ENCODE measurements at places on chromosomes 4 and X.

GRCh38 chr4:184280591-184281071 lies 63.0 kb upstream of the ENPP6 start:
- DNase-seq, result no peak

DNA sequence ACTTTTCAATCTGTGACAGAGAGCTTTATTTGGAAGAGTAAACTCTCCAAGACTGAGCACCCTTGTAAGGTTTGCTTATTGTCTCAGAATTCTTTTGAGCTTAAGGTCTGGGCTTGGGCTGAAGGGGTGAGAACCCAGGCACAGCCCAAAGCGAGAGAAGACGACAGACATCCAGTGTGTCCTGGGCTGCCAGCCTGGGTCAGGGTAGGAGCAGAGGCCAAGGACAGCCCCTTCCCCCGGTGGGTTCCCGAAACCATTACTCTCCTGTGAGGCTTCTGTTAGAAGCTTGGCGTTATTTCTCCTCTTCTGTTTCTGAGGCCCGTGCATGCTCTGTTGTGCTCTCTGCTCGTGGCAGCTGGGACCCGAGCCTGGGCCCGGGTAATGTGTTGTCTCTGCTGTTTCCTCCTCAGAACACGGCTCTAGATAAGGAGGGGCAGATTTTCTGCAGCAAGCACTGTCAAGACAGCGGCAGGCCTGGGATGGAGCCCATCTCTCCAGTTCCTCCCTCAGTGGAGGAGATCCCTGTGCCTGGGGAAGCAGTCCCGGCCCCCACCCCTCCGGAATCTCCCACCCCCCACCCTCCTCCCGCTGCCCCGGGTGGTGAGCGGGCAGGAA lies 177.5 kb downstream of the DCLK2 start:
- no peak for DNase-seq

- DNase-seq, result no peak
These were observed 215.8 kb downstream of the PACRGL start for GRCh38 chr4:20916106-20916505.

DNA sequence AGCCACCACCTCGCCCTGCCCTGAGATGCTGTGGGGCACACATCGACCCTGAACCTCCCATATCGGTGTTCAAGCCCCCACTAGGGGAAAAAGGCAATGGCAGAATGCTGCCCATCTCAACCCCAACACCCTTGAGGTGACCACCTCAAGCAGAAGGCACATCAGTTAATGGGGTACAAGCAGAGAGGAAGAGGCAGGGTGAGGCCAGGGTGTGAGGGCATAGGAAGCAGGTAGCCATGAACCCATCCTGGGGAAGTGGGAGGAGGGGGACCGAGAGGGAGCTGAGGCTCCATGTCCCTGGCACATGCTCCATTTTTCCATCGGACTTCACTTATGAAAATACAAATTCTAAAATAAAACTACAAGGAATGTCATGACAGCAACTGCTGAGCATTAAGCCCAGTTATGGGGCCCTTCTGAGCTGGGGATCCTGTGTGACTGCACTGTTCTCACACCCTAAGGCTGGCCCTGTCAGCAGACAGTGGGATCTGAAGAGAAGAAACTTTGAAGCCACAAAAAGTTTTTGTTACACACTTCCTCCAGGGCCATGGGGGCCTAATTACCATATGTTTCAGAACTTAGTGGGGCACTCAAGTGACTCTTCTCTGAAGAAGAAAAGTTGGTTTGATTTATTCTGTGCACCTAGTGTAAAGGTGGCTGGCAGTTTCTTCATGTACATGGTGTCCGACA lies 68.2 kb upstream of the FAM241A start:
- DNase-seq, result no peak

DNA sequence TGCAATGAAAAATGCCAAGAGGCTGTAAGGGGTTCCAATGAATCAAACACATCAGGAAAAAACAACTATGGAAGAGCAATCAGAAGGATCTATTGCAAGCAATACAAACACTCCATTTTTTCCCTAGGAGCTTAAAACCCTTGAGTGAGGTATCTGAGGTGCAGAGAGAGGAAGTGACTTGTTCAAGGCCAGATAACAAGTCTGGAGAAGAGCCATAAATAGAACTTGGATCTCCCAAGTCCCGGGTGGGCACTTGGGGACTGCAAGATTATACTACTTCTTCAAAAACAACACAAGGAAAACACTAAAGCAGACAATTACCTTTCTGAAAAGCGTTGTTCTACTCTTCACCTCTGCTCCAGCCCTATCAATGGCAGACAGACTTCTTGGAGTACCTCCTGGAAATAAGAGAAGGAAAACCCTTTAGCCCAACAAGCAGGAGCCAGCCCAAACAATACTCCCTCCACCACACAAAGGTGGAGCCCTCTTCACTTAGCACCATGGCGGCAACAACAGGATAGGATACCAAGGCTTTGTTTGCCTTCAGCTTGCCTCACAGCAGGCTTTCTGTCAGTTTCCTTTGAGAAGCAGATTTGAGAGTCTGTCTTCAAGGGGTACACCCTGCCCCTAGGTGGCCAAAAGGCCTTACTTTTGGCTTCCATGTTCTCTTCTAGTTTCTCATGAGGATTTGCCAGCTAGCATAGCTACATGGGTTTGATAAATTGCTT lies 26.0 kb downstream of the AIFM1 start:
- DNase-seq, result no peak

DNA sequence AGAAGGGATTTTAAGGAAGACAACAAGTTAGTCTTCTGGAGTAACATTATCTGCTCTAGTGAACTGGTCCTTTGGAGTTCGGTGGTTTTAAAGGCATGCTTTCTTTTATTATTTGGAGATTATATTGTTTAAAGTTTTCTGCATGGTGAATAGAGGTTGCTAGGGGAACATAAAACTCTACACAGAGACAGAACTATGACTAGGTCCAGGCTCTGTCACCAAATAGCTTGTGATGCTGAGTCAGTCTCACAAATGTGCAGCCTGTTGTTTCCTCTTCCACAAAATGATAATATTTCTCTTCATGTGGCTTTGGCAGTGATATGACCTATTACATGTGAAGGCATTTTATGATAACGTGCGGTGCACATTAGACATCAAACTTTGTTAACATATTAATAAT lies 132.6 kb downstream of the PACRGL start:
- DNase-seq, result no peak

DNA sequence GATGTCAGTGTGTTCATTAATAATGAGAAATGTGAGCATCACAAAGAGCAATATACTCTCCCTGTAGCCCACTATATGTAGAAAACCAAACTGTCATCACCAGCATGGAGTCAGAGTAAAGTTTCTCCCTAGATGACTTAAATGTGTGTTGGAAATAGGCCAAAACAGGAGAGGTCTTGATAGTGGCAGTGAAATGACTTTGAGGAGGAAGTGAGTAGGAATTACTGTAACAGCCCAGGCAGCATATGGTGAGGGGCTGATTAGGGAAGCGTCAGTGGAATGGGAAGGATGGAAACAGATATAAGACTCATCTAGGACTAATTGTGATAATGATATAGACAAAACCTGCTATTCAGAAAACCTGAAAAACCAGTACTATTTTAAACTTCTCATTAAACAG lies 83.9 kb downstream of the ATXN3L start:
- peak; percentile 38 for DNase-seq

DNA sequence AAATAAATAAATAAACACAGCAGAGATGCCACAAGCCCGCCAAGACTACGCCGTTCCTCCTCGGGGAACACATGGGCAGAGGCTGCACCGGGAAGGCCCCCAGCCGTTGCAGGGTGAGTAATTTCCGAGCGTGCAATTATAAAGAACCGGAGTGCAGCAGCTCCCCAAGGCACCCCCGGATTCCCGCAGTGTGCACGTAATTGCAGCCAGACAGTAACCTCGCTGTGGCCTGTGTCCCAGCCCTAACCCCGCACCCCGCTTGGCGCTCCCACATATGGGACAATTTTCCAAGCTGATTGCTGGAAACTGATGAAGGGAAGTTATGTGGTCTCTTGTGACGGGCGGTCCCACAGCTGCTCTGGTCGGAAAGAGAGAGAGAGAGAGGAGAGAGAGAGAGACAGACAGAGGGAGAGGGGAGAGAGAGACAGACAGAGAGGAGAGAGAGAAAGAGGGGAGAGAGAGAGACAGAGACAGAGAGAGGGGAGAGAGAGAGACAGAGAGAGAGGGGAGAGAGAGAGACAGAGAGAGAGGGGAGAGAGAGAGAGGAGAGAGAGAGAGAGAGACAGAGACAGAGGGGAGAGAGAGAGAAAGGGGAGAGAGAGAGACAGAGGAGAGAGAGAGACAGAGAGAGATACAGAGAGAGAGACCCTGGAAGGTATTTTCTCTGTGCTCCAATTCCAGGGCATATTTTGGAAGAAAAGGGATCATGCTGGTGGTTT lies 275.4 kb downstream of the SHOX start:
- no peak for DNase-seq

GRCh38 chr4:15636818-15637217 lies 18.3 kb downstream of the FBXL5 start:
- no peak for DNase-seq

DNA sequence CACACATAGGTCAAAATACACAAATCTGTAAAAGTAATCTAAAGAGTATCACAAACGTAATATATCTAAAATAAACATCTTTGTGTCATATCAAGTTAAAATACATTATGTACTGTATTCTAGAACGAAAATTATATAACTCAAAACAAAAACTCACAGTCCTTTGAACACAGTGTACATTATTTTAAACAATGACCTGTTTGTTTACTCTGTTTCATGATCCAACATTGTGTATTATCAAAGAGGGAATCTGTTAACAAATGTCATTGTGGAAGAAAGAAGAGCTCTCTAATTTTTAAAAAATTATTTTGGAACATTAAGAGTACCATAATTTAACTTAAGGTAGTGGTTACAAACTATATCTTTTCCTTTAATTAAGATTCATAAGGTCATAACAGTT lies 144.1 kb downstream of the FRYL start:
- DNase-seq, result no peak

DNA sequence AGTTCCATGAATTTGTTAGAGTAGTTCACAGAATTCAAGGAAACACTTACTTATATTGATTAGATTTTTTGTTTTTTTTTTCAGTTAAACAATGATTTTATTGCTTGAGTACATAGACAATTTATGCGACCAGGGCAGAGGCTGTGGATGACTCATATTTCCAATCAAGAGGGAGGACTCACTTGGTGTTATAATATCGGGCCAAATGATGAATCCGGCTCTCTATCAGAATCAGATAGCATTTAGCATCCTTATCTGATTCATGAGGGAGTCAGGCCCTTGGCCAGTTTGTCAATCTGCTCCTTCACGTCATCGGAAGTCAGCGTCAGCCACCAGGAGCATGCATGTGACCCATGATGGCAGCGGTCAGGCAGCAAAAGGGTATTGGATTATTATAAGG lies 82.3 kb upstream of the HUWE1 start:
- DNase-seq, result no peak

Data from CMK (cell line).